Stimulated activated CD8-positive, alpha-beta memory T cell treated with anti-CD3 and anti-CD28 coated beads, Interleukin-7, amount 100 ng/mL, for 1 hour (primary cell): ENCODE measurements at places on chromosomes 2 and 18.

GRCh38 chr2:17107871-17108270, 410.4 kb downstream of the RAD51AP2 start:
- DNase-seq, result no peak

GRCh38 chr18:47898055-47898454, 32.4 kb downstream of the SMAD2 start:
- no peak for DNase-seq

DNA sequence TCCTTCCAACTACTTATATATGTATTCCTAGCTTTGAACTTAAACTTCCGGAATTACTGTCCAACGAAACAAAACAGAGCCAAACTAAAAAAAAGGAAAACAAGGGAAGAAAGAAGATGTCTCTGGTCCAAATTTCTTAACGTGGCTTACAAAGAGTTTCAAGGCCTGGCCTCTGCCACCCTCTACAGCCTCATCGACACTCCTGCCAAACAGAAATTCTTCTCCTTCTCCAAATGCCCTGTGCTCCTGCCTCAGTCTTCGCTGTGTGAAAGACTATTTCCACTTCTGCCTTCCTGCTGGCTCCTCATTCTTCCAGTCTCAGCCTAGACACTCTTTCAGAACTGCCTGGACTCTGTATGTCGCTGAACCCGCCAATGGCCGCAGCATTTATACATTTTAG, 249.2 kb downstream of the TXNL1 start:
- DNase-seq, result no peak

GRCh38 chr2:120587279-120587996, 148.2 kb upstream of the GLI2 start:
- no peak for DNase-seq

GRCh38 chr2:234548695-234549420, 52.0 kb upstream of the ARL4C start:
- DNase-seq, result no peak

- no peak for DNase-seq
Observed at GRCh38 chr2:241489088-241489487, 19.3 kb downstream of the STK25 start.

GRCh38 chr2:235045973-235046343, 94.1 kb downstream of the SH3BP4 start:
- DNase-seq, result no peak

GRCh38 chr2:20180676-20181648, 44.0 kb downstream of the SDC1 start:
- DNase-seq, result no peak

DNA sequence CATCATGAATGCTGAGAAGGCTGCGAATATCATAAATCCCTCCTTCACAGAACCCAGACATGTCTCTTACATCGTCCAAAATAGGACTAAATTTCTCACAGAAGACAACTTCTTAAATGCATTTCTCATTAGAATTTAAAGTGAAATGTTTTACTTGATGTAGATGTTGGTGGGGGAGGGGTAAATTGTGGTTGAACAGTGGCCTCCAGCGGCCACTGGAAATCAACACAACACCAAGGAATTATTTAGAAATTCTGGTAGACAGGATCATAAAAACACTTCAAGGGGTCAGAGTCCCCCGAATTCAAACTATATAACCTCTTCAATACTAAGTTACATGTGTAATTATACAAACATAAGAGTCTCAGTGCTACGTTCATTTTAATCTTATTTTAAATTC, 135.9 kb downstream of the ABCA12 start:
- DNase-seq, result no peak

- DNase-seq, result no peak
Observed at GRCh38 chr2:20235655-20236305, 10.8 kb upstream of the SDC1 start.

- no peak for DNase-seq
Observed at GRCh38 chr2:200467806-200468681, 41.8 kb downstream of the KCTD18 start.

- no peak for DNase-seq
Observed at GRCh38 chr18:54712758-54713157, 115.5 kb upstream of the RAB27B start.

GRCh38 chr2:30971231-30972025, 164.2 kb upstream of the CAPN13 start:
- DNase-seq, result no peak

- no peak for DNase-seq
Observed at GRCh38 chr18:10953672-10954071, 195.7 kb downstream of the PIEZO2 start.

DNA sequence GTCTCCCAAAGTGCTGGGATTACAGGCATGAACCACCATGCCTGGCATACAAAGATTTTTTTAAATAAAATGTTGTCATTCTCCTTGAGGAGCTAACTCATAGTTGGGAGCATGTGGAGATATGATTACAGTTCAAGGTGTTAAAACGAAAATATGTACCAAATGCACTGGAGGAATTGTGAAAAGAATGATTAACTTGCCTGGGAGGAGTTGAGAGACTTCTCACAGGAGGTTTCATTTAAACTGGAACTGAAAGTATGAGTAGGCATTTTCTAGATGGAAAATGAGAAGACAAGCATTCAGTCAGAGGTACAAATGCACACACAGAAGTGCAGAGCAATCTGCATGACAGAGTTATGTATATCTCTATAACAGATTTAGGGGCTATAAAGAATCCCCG, 126.6 kb upstream of the PDE1A start:
- DNase-seq, result no peak

DNA sequence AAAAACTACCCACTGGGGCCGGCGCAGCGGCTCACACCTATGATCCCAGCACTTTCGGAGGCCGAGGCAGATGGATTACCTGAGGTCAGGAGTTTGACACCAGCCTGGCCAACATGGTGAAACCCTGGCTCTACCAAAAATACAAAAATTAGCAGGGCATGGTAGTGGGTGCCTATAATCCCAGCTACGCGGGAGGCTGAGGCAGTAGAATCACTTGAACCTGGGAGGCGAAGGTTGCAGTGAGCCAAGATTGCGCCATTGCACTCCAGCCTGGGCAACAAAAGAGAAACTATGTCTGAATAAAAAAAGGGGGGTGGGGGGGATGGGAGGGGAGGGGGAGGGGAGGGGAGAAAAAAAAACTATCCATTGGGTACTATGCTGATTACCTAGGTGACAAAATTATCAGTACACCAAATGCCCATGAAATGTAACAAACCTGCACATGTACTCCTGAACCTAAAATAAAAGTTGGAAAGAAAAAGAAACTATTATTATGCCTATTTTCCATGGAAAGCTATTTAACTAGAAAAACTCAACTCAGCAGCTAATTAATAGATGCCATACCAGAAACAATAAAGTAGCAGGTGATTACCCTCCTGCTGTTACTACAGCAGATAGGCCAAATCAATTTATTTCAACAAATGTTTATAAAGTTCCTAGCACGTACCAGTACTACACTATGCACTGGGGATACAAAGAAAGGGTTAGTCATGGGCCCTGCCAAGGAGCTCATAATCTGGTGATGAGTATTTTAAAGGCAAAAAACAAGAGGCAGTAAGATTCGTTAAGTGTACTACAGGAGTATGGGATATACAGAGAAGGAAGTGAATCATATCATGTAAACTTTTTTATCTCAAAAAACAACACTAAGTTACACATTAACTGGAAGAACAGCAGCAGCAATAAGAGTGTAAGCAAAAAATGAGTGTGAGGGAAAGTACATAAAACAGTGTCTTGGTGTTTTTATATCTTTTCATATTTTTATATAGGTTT, 112.8 kb upstream of the SLC39A10 start:
- no peak for DNase-seq

- no peak for DNase-seq
Observed at GRCh38 chr2:180707884-180708205, 272.6 kb upstream of the UBE2E3 start.

GRCh38 chr18:34709750-34710441, at the start of gene DTNA:
DTNA (plus strand) TSS chr18:34710298; CDS start chr18:34755977, 45,679 bp downstream.
- DNase-seq, result no peak

DNA sequence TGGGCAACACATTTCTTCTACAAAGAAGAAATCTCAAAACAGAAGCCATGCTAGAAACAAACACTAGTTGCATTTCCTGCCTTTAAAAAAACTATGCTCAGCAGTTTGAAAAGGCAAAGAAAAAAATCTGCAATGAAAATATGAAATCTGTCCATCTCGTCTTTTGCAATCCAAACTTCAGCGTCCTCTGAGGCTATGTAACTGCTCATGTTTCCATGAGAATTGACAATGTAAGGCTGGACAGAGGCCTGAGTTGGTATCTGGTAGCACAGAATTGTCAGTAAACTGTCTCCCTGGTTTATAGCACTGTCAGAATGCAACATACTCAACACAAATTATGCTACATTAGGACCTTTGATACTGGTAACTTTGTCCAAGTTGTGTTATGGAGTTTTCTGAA, 429.9 kb downstream of the ARHGAP15 start:
- DNase-seq, result no peak

- DNase-seq, result no peak
Observed at GRCh38 chr2:113707106-113707505, 49.3 kb downstream of the SLC35F5 start.

DNA sequence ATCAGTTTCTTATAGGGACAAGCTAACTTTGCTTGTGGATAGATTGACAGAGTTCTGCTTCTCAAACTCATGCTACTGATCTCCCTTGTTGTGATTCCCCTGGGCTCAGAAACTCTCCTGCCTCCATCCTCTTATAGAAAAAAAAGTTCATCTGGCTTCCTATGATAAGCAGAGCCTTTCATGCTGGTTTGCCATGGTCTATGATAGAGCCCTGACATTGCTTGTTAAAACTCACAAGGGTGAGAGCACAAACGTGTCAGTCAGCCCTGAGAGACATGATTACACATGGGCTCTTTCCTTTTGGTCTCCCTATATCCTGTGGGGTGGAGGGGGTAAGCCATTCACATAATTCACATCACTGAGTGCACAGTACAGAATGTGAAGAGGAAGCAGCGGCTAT, 121.8 kb downstream of the TDRD15 start:
- DNase-seq, result no peak

- no peak for DNase-seq
Observed at GRCh38 chr18:59950215-59950944, 50.6 kb downstream of the PMAIP1 start.

- DNase-seq, result no peak
Observed at GRCh38 chr2:212484563-212485080, 54.0 kb downstream of the ERBB4 start.

DNA sequence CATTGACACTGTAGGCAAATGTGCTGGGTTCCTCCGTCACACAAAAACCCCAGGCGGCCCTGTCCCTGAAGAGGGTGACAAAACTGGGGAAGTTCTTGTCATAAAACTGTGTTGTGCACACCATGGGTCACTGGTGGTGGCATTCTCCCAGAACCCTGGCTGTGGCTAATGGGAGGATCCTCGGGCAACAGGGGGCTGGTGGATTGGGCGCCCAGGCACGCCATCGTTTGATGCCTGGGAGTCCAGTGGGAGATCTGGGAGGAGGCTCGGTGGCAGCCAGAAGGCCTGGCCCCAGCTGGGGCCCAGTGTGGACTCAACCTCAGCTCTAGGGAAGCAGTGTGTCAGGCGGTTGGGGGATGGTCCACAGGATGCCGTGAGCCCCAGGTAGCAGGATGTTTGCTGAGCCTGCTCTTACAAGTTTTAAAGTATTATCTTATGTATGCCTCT, 140.7 kb downstream of the ACOXL start:
- no peak for DNase-seq

GRCh38 chr2:190365499-190366204, 22.3 kb downstream of the INPP1 start:
- no peak for DNase-seq

- no peak for DNase-seq
Observed at GRCh38 chr2:241659150-241659739, 21.8 kb downstream of the ATG4B start.

DNA sequence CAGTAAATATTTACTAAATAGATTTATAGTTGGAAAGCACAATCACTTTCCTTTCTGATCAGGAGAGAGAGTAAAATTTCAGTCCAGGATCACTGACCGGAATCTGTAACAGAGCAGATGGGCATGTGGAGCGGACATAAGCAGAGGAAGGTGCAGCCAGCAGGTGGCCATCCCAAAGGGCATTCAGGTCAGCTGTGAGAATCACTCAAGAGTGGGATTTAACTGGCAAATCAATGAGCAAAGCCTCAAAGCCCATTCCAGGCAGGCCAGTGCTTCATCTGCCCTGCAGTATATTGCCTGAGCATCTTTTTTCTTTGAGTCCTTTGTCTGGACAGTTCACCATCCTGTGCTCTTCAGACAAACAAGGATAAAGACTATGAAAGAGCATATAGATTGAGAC, 166.4 kb upstream of the SLC14A2 start:
- DNase-seq, result no peak

DNA sequence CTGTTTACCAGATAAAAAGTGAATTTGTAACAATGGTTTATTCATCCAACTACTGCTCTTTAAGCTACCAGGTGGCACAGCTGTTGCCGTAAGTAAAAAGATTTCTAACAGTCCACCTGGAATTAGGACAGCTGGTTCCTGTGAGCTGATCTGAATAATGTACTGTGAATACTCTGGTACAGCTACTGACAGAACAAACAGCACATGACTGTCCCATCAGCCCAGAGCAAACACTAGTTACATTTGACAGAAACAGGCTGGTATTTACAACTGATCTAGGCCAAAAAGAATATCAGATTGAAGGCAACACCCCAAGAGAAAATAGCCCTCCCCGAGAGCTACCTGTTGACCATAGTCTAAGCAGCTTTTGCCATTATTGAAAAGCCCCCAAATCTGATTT, 840.4 kb downstream of the CPS1 start:
- no peak for DNase-seq

DNA sequence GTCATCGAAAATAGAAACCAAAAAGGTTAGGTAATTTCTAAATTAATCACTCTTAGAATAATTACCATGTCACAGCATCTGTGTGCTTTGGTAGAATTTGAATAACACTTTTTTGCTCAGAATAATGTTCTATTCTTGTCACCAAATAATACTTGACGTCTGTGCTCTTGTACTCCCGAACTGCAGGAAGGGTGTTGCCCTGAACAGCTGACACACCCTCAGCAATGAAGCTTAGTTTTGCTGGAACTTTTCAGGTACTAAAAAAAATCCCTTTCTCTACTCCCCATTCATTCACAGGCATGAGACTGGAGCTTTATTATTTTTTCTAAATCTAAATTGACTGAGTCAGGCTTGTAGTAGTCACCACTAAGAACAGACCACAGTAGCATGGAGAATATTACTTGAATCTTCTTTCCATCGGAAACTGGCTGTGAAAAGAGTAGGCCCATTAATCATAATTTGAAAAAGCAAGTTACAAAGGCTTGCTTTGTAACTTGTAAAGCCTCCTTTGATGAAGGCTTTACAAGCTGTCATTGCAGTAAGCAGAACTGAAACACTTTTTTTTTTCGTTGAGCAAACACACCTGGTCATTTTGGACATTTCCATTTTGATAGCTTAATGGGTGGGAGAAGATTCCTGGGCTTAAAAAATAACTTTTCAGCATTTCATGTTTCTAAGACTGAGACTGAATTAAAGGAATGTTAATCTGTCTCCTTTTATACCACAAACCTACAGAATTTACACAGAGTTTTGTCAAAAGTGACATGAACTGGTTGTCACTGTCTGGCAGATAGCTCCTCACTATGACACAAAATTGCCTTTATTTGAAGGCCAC, 70.3 kb upstream of the PELI1 start:
- no peak for DNase-seq
